ENCODE measurements at places on chromosomes 4 and X.

- DNase-seq, result no peak
These were observed 56.2 kb downstream of the LRRC66 start for GRCh38 chr4:51963841-51964517.

DNA sequence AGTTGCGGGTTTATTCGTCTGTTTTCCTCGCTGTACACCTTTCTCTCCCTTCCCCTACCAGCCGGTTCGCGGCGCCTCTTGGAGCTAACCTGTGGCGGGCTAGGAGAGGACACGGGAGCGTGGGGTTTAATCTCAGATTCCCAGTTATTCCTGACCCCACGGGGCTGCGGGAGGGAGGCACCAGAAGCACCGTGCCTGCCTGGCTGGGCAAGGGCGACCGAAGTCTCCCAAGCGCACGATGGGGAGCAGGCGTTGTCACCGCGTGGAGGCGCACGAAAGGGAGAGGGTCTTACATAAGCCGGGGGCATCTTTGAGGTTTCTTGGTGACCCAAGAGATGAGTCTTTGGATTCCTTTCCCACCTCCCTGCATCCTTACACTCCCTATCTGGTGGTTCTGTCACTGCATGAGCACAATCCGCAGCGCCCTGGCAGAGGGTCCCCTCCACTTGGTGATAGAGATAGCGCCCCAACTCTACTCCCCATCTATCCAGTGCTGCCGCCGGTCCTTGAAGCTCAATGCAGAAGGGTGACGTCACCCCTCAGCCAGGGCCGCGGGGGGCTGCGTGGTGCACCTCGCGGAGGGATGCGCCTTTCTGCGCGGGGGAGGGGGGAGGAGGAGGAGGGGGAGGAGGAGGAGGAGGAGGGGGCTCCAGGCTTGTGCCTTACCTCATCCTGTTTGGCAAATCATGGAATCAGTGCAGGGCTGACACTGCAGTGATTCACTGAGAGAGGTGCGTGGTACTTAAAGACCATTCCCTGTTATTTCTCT lies 793 bp downstream of the TSPAN7 start:
- DNase-seq, result no peak

GRCh38 chrX:57674861-57675260 lies 5.2 kb downstream of the NLRP2B start:
- DNase-seq, result no peak

DNA sequence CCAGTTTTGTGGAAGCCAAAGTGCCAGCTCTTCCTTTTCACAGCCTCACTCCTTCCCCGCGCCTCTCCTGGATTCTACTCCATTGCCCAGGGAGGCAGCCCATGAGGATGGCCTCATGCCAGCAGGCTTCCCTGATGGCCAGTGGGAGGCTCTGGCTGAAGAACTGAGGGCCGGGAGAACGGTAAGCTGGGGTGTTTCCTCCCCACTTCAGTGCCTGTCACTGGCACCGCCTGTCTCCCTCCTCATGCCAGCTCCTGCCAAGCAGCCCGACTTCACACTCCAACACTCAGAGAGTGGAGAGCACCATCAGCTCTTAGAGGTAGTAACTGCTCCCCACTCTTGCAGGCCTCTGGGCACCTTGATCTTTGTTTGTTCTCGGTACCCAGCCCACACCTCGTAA lies 46.9 kb upstream of the STIM2 start:
- peak; percentile 20 for DNase-seq

DNA sequence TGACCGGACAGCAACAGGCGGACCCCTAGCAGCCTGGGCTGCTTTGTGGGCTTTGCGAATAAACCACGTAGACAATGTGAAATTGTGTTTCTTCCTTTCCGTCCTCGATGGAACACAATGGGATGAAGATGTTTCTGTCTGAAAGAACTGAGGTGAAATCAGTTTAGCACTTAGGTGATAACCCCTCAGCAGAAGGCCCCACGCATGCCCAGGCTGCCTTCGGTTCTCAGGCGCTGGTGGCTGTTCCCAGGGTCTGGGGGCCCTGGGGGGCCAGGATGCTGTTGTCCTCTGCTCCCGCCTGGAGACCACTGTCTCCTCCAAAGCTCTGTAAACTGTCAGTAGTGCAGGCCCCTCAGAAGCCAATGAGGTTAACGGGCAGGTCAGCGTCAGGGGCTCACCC lies 73.9 kb upstream of the HGFAC start:
- DNase-seq, result no peak

DNA sequence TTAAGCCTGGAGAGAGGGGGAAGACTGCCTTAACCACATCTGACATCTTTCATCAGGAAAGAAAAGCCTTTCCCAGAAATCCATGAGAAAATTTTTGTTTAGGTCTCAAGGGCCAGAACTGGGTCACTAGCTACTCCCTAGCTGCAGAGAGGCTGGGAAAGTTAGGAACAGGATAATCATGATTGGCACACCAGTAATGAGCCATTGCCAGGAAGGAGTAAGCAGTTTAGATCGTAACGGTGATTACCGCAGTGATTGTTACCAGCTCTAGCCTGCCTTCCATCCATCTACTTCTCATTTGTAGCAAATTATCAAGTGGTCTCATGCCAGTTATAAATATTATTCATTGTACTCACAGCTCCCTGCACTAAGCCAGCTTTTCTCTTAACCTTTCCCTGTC lies 22.7 kb upstream of the STX18 start:
- no peak for DNase-seq

DNA sequence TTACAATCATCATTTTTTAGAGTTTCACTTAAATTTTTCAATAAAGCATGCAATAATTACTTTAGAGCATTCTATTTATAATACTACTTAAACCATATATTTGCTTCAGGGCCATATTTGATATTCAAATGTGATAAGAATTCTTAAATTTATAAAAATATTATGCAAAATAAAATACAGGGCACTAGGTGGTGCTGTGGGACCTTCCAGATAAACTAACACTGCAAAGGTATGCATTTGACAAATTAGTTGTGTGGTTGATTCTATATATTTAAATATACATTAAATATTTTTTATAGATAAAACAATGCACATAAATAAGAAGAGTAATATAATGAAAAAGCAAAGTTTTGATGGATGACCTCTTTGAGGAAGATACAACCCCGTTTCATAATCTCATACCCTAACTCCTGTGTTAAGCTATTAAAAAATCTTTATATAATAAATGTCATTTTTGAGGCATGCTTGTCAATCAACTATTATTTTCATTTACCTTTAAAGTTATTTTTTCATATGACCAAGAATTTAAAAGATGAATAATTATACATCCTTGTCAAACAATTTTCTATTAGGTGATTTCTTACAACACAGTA lies 128.4 kb downstream of the REELD1 start:
- DNase-seq, result no peak

DNA sequence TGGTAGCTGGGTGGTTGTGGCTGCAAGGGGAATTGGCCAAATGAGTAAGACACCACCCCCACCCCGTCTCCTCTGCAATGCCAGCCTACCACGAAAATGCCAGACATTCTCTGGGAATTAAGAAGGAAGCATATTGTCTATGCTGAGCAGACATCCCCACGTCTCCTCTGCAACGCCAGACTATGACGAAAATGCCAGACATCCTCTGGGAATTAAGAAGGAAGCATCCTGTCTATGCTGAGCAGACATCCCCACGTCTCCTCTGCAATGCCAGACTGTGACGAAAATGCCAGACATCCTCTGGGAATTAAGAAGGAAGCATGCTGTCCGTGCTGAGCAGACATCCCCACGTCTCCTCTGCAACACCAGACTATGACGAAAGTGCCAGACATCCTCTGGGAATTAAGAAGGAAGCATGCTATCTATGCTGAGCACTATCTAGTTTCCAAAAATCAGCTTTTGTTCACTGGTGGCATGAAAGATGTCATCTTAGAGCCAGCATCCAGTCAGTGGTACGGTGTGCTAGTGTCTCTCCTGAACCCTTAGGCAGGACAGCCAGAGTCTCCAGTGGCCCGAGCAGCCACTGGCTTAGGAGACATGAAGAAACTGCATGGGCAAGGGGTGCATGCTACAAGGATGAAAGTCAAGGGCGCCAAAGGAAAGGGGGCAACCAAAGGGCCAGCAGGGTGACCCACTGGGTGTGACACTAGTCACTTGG lies 339.8 kb upstream of the FRG1 start:
- no peak for DNase-seq

DNA sequence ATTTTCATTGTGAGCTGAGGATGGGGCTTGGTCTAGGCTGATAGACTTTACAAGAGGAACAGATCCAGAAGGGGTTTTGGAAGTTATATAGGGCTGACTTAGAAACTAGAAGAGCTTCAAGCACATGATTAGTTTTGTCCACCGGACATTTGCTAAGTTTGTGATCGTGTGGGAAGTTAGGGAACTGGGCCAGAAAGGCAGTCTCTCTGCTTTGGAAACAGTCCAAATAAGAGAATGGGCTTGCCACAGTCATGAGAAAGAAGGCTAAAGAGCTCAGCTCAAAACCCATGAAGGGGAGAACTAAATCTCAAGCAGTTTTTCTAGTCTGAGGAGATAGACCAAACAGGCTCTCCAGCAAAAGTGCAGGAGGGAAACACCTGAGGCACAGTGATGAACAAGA lies 67.8 kb downstream of the ZNF674 start:
- DNase-seq, result no peak

GRCh38 chr4:38582889-38583470 lies 81.0 kb upstream of the KLF3 start:
- no peak for DNase-seq

DNA sequence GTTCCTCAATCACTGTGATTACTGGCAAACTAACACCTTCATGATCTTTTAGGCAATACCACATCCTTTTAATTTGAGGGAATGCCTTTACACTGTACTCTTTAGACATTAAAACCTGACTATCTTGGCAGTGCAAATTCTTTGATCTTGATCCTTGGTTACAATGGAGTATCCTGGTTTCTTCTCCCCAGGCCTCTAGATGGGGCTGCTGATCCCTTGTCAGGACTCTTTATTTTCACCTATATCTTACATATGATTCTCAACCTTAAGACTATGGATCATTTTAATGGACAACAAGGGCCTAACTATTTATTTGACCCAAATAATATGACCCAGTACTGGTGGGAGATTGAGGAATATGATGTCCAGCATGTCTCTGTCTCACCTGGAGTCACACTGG lies 1005.5 kb upstream of the INTU start:
- no peak for DNase-seq

- DNase-seq, result peak; percentile 55
These were observed 352.7 kb upstream of the IGFBP7 start for GRCh38 chr4:57462843-57463242.

DNA sequence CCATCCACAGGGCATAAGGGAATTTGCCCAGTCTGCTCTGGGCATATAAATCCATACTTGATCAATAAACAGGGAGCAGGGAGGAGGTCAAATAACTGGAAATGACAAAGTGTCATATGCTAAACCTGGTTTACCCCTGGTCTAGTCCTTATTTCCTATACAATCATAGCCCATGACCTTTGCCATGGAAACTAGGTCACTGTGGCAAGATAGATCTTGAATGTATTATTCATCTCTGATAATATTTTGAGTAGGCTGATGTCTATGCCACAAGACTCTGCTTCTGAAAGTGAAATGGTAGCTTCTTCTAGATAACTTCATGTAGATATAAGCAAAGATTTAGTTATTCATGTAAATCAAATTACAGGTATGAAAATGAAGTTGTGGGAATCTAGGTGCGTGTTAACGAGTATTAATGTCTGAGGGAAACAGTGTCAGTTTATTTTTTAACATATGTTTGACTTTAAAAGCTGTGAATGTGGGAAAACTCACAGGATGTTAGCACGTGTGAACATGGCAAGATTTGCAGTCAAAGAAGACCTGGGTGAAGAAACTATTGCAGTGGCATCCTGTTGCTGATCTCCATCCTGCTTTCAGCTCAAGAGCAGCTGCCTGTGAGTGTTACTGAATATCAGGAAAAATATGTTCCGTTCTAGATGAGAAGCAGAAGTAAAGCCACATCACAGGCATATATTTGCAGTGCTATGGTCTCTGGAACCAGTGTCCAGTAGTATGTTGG lies 81.8 kb upstream of the NDP start:
- no peak for DNase-seq

GRCh38 chr4:168859888-168860694 lies 150.0 kb downstream of the CBR4 start:
- DNase-seq, result no peak

GRCh38 chr4:112361181-112361791 lies 64.1 kb downstream of the ALPK1 start:
- DNase-seq, result peak; percentile 20

- DNase-seq, result no peak
These were observed 2.7 kb downstream of the HS6ST2 start for GRCh38 chrX:132955690-132956089.

GRCh38 chr4:168755598-168756477 lies 254.2 kb downstream of the CBR4 start:
- DNase-seq, result no peak

- no peak for DNase-seq
These were observed 175.4 kb upstream of the FRG1 start for GRCh38 chr4:189765301-189765700.

DNA sequence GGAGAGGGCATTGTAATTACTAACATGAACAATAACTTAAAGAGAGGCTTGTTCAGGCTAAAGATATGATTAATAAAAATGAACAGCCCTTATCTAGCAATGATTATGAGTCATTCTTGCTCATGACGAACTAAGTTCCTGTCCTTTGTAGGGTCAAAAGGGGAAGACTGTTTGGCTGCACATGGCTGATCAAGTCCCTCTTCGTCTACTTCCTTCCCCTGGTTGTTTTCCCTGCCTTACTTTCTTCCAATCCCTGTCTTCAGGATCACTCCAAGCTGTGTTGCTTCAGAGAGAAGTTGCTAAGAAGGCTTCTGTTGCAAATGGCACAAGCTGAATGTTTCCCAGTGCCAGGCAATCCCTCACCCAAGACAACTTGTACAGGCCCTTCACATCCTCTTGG lies 115.0 kb upstream of the HS3ST1 start:
- no peak for DNase-seq

DNA sequence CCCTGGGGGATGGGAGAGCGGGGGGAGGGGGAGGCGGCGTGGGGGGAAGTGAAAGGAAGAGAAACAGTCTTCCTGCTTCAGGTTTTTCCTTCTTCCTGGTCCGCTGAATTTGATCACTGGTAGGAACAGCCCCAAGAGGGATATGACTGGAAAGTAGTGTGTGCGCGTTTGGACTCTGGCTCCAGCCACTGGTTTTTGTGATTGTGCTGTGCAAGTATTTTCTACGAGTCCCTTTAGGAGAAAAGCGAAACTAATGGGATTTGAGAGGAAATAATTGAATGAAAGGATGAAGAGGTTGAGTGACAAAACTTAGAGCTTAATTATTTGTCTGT lies 836 bp downstream of the PRRG1 start:
- no peak for DNase-seq

DNA sequence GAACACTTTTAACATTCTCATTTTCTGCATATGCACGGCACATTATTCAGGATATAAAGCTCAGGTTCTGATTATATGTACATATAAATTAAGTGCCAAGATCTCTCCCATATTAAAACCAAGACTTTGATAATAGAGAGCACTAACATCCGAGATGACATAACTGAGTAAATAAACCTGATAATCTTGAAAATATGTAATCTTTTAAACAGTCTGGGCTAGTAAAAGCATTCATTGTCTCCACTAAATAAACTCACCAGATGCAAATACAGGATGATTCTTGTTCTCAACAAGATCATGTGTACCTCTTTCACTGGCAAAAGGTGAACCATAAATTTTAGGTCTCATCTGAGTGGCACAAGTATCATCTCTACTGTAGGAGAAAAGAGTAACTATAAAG lies 942.2 kb downstream of the TRAM1L1 start:
- no peak for DNase-seq
